K562 (cell line): ENCODE measurements at places on chromosomes 5 and 9. TPM values are rescaled to one million over a fixed set of nuclear protein-coding genes. Genes with fewer than 3 reads are reported as not detected.

The PDE8B gene
- not detected in 2 replicates for total RNA-seq

The MYMK gene
- total RNA-seq = not detected in 2 replicates

GRCh38 chr5:180093651-180094382 lies 22.3 kb upstream of the RNF130 start:
- no peak overlapping the region for H3K4me3 ChIP-seq
- DNase-seq = peak; percentile 82
- H3K27ac ChIP-seq = peak overlapping the region; percentile 85
- H3K4me1 ChIP-seq = peaks cover 38% of the 10 kb centered on the region
- no peaks in the 10 kb centered on the region for H3K36me3 ChIP-seq
- no peaks in the 10 kb centered on the region for H3K27me3 ChIP-seq

DNA sequence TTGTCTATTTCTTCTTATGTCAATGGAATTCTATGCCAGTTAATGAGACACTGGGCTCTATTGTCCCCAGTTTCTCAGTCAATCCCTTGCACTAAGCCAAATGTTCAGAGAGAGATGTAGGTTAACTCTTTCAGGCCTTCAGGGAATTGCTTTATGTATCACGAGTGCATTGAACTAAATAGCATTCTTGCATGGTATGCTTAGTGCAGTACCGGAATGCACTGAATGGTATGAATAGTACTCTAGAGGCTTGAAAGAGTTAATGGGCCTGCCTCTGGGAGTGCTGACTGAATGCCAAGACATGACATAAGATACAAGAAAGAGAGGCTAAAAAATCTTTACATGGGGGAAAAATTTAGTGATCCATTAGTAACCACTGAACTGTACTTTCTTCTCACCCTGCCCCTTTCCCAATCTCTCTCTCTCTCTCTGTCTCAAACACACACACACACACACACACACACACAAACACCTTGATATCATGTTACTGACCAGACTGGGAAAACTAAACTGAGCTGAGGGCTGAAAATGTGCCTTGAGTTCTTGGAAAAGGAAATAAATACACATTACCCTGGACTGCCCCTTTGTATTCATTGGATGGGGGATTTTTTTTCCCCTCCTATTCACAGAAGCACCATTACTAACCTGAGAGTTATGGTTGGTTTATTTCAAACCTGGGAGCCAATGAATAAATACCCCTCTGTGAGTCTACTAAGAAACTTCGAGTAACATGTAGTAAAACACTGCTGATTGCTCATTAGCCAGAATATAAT lies 35.4 kb upstream of the TMC1 start:
- peaks cover 2% of the 10 kb centered on the region; the same call in 1 of the 3 replicates for H3K4me1 ChIP-seq
- no peak overlapping the region for H3K27ac ChIP-seq

GRCh38 chr9:116144555-116144954 lies 9.0 kb upstream of the PAPPA start:
- no peak overlapping the region for H3K4me3 ChIP-seq
- H3K36me3 ChIP-seq = no peaks in the 10 kb centered on the region
- DNase-seq = no peak

GRCh38 chr5:39394946-39395345 lies 29.8 kb downstream of the DAB2 start:
- H3K36me3 ChIP-seq = peaks cover 7% of the 10 kb centered on the region; the same call in 2 of the 3 replicates
- H3K4me3 ChIP-seq = no peak overlapping the region
- peaks cover 21% of the 10 kb centered on the region for H3K4me1 ChIP-seq
- H3K27ac ChIP-seq = no peak overlapping the region
- no peak for DNase-seq
- H3K27me3 ChIP-seq = no peaks in the 10 kb centered on the region
